ENCODE measurements at places on chromosomes 12 and 14.

DNA sequence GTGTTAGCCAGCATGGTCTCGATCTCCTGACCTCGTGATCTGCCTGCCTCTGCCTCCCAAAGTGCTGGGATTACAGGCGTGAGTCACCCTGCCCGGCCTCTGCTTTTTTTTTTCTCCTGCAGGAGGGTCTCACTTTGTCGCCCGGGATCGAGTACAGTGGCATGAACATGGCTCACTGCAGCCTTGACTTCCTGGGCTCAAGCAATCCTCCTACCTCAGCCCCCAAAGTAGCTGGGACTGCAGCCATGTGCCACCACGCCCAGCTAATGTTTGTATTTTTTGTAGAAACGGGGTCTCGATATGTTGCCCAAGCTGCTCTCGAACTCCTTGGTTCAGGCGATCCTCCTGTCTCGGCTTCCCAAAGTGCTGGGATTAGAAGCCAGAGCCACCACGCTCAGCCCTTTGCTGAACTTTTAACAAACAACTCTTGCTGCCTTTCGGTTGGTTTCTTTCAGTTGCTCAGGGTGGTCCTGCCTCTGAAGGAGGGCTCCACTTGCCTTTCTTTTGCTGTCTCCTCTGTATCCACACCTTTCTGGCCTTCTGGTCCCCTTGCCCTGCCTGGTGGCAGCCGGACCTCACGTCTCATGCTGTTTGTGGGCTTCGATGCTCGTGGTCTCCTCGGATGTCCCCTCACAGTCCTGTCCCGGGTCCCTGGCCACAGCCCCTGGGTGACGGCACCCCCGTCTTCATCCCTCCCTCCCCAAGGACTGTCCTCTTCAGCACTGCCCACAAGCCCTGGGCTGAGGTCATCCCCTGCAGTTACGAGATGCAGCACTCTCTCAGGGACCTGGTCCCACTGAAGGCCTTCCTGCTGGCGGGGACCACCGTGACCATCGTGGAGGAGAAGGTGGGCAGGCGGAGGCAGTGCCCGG is 3.8 kb upstream of the B3GNT4 start:
- no peak for DNase-seq

- no peak for DNase-seq
These were observed 198.1 kb downstream of the SEC23A start for GRCh38 chr14:38904959-38905358.

- peak; percentile 15 for DNase-seq
These were observed 53.7 kb downstream of the APAF1 start for GRCh38 chr12:98698603-98699463.

DNA sequence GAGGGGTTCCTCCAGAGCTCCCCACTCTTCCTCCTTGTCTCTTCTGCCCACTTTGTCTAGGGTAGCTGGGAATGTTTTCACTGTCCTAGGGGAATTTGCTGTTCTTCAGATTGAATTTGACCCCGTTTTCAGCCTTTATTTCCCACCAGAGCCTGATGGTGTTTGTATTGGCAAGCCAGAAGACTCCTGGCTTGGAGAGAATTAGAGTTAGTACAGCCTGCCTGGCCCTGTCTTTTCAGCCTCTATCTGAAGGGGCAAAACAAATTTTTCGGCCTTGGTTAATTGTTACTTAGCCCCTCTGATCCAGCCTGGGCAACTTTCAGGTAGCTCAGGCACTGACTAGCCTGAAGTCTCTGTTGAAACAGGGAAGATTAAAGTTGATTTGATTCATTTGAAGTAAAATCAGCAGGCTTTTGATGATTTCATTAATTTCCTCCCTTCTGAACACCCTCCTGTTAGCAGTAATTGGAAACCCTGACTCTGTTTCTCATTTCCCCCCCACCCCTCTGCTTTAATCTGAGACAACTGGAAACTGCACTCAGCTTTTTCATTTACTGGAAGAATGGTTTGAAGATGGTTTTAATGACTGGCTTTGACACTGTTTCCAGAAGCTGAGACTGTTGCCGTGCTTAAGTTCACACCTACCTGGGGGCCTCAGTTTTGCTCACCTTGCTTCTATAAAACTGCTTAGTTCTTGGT is 63.3 kb downstream of the SUSD6 start:
- peak; percentile 40 for DNase-seq

DNA sequence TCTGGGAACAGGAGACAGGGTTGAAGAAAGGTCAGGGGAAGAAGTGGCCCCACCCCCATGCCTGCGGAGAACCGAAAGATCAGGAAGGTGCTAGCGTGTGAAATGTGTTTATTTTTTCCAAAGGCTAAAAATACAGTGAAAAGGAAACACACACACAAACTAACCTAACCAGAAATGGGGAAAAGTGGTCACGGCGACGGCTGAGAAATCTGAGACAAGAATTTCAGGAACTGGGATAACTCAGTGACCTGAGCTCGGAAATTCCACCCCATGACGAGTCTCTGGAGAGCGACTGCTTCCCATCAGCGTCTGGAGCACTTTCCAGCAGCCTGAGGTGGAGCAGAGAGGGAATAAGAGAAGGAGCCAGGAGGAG is 16.6 kb upstream of the RND1 start:
- DNase-seq, result no peak

GRCh38 chr14:68977180-68977717 is 1.9 kb downstream of the ACTN1 start:
- peak; percentile 20 for DNase-seq

DNA sequence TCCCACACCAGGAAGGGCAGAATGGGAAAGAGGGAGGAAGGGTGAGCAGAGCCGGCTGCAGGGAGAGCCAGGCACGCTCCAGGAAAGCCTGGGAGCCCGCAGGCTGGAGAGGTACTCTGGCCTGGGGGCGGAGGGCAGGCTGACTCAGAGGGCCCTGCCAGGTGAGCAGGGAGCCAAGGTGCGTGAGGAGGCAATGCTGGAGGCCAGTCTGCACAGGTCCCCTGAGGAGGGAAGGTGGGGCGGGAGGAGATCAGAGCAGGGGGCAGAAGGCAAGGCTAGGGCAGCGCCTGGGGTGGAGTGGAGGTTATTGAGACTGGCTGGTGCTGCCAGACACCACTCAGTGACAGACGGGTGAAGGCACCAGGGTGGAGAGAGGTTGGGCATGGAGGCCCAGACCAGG is 385.0 kb downstream of the BCL11B start:
- DNase-seq, result no peak

DNA sequence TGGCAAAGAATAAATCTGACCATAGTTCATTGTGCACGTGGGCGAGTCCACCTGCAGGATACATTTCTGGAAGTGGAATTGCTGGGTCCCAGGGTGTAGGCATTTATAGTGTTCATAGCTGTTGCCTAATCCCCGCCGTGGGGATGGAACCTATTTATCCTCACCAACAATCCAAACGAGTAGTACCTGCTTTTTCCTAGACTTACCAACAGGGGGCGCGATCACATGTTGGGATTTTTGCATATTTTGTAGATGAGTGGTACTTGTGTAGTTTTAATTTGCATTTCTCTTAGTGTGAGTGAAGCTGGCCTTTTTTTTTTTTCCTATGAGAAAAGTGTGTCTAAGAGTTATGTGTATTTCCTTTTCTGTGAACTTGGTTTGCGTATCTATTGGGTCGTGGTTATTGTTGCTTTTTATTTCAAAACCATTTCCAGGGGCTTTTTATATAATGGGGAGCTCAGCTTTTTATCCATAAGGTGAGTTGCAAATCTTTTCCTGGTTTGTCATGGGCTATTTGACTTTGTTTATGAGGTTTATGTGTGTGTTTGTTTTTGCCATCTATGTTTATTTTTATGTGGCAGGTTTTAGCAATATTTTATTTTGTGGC is 67.2 kb downstream of the CCDC92 start:
- DNase-seq, result peak; percentile 73

- no peak for DNase-seq
These were observed at the start of gene DIO3 for GRCh38 chr14:101561145-101561896. DIO3 (plus strand) TSS chr14:101561495.

DNA sequence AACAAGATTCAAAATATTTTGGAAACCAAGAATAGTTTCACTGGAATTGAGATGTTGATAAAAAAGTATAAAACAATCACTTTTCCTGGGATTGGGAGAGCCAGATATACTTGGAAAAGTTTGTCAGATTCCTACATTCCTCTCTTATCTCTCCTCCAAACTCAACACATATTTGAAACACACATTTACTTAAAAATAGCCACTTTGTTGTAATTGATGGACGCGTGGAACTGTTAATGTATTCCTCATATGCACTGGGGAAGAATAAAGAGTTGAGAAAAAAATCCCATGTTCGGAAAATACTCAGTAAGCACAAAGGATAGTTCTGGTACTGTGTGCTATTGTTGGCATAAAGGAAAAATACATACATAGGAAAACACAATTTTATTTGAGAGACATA is 195.6 kb upstream of the FLRT2 start:
- no peak for DNase-seq

DNA sequence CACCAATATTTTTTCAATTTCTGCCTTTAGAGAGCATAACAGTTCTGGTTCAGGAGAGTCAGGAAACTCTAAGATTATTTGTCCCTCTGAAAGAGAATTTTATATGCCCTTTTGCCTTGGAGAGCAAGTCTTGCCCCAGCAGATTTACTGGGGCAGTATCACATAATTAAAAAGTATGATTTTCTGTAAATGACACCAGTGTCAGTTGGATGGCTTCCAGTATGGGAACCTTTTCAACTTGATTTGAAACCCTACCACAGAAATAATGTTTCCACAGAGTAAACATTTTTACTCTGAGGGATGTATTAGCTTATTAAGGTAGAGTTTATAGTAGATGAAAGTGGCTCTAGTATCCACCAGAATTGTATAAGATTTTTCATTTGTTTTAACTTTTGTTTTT is 15.4 kb downstream of the NOPCHAP1 start:
- no peak for DNase-seq

DNA sequence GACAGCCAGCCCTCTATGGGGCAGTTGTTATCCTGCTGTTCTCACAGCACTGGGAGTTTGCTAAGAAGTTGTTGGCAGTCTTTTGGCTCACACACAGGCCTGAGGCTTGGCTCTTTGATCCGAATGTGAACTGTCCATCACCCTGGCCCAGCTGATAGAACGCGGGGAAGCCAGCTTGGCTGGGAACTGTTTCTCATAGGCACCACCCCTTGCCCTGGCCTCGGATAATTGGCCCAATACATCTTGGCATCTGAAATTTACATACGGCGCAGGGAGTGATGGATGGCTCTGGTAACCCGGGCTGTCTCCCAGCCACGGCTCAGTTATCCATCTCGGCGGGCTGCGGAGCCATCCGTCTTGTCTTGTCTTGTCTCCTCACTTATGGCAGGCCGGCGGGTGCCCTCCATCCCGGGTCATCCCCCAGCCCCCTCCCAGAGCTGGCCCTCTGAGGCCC is 164.1 kb downstream of the PHETA1 start:
- DNase-seq, result no peak

DNA sequence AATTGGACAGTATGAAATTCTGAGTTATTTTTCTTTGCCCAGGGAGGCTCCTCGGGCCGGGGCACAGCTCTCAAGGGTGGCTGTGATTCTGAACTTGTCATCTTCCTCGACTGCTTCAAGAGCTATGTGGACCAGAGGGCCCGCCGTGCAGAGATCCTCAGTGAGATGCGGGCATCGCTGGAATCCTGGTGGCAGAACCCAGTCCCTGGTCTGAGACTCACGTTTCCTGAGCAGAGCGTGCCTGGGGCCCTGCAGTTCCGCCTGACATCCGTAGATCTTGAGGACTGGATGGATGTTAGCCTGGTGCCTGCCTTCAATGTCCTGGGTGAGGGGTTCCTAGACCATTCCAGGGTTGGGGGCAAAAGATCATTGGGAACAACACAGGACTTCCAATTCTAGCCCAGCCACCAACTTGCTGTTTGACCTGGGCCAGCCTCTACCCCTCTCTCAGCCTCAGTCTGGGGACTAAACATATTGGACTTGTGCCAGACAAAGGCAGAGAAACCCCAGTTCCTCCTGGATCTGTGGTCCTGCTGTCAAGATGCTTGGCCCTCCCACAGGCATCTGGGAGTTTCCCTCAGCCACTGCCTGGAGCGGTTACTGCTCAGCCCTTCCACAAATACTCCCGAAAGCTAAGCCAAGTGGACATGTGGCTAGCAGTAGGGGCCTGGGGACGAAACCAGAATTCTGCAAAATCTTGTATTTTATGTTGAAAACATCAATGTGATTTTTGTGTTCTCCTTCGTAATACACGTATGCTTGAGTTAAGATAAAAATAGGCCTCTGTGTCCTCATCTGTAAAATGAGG is 3.5 kb downstream of the OAS3 start:
- no peak for DNase-seq

DNA sequence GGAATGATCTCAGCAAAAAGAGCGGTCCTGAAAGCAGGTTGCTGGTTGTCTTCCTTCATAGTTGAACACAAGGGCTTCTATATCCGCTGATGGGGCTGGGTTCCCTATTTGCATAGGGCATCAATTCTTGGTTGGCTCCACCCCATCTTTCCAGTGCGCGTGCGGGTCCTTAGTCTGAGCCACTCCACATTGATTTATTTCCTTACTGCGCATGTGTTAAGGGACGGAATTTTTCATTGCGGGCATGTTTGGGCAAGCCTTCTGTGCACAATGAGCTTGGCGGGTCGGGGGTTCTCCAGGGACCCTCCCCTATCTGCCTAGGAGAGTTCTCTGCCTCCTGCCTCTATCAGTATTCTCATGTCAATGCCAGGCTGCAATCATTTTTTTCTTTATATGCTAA is 21.2 kb upstream of the DLGAP5 start:
- no peak for DNase-seq

DNA sequence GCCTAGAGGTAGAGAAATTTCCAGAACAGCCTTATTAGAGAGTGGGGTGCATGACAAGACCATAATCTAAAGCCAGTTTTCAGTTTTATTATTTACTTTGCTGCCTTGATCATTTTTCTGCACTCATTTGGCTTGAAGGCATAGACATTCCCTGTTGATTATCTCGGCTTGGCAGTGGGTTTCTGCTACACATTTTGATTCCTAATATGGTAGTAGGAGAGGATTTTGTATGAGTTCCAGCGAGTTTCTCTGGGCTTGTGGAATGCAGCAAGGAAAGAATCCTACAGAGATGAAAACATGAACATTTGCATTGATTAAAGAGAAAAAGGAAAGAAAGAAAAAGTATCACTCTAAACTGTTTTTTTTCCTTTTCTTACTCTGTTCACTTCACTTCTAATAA is 281.2 kb downstream of the PAWR start:
- no peak for DNase-seq

DNA sequence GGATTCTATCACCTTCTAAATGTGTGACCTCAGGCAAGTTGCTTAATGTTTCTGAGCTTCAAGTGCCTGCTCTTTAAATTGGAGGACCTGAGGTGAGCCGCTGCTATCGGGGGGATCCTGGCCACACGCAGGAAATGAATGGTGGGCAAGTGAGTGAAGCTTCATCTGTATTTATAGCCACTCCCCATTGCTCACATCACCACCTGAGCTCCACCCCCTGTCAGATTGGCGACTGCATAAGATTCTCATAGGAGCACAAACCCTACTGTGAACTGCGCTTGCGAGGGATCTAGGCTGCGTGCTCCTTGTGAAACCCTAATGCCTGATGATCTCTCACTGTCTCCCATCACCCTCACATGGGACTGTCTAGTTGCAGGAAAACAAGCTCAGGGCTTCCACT is 158.6 kb upstream of the CCND2 start:
- DNase-seq, result no peak

All from activated CD4-positive, alpha-beta T cell treated with anti-CD3 and anti-CD28 coated beads for 4 hours (primary cell).